Omental fat pad (tissue), 4 donors: ENCODE measurements at places on chromosomes 6 and 20. TPM values are rescaled to one million over a fixed set of nuclear protein-coding genes. Genes with fewer than 3 reads are reported as not detected.

APOM gene
- 2.4 TPM for total RNA-seq

GPX5 gene
- not detected for total RNA-seq

CLDN20 gene
- not detected for total RNA-seq

TTLL9 gene
- total RNA-seq, result 0.32 TPM

WFDC10B gene
- not detected for total RNA-seq

HTR1E gene
- total RNA-seq, result not detected

SRSF12 gene
- total RNA-seq, result 3.4 TPM

HDDC2 gene
- total RNA-seq, result 62.7 TPM

- no peak for DNase-seq
These were observed 479.4 kb upstream of the SLC35B3 start for GRCh38 chr6:8914700-8915099.

GRCh38 chr6:7156643-7157278, 49.0 kb downstream of the RREB1 start:
- no peak for DNase-seq

- DNase-seq, result no peak
These were observed 49.3 kb downstream of the RIN2 start for GRCh38 chr20:19807191-19807945.

- no peak for DNase-seq
These were observed 80.2 kb downstream of the LRFN2 start for GRCh38 chr6:40506954-40507353.

DNA sequence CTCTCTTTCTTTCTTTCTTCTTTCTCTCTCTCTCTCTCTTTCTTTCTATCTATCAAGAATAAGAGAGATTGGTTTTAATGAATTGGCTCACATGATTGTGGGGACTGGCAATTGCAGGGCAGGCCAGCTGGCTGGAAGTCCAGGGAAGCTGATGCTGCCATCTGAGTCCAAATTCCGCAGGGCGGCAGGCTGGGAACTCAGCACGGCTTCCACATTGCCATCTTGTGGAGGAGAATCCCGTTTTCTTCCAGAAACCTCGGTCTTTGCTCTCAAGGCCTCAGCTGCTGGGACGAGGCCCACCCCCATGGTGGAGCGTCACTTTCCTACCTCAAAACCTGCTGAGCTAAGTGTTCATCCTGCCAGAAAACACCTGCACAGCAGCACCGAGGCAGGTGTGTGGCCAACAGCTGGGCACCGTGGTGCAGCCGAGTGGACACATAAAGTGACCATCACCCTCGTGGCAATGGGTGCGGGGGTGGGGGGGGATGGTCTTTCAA, 58.8 kb upstream of the SLCO4A1 start:
- no peak for DNase-seq

- no peak for DNase-seq
These were observed 626 bp upstream of the CDK5RAP1 start for GRCh38 chr20:33401921-33402369.

- no peak for DNase-seq
These were observed 8.0 kb upstream of the ARG1 start for GRCh38 chr6:131565056-131565455.

GRCh38 chr6:151111670-151112069, 128.1 kb upstream of the AKAP12 start:
- DNase-seq, result no peak

- DNase-seq, result no peak
These were observed 143.8 kb downstream of the ERMARD start for GRCh38 chr6:169895000-169895759.

DNA sequence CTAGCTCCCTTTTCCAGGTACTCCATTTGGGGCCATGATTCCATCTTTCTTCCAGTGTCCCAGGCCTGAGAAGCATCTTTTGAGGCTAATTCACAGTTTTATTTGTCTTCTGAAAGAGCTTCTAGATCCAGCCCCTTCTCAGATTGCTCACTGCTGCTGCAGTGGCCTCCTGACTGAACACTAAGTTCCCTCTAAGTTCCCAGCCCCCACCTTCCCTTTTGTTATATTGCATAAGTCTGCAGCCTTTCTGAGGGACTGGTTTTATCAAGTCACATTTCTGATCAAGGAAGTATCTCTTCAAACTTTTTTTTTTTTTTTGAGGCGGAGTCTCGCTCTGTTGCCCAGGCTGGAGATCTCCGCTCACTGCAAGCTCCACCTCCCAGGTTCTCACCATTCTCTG, 10.7 kb downstream of the MAPRE1 start:
- DNase-seq, result no peak

DNA sequence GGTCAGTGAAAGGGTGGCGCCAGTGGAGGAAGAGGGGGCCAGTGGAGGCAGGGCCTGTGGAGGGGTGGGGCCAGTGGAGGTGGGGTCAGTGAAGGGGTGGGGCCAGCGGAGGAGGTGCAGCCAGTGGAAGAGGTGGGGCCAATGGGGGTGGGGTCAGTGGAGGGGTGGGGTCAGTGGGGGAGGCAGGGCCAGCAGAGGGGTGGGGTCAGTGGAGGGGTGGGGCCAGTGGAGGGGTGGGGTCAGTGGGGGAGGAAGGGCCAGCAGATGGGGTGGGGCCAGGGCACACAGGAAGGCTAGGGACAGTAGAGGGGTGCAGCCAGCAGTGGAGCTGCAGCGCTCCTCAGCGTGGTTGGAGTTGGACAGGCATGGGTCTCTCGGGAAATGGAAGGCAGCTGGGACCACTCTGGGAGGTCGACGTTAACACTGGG, 18.7 kb downstream of the ADRM1 start:
- DNase-seq, result no peak

DNA sequence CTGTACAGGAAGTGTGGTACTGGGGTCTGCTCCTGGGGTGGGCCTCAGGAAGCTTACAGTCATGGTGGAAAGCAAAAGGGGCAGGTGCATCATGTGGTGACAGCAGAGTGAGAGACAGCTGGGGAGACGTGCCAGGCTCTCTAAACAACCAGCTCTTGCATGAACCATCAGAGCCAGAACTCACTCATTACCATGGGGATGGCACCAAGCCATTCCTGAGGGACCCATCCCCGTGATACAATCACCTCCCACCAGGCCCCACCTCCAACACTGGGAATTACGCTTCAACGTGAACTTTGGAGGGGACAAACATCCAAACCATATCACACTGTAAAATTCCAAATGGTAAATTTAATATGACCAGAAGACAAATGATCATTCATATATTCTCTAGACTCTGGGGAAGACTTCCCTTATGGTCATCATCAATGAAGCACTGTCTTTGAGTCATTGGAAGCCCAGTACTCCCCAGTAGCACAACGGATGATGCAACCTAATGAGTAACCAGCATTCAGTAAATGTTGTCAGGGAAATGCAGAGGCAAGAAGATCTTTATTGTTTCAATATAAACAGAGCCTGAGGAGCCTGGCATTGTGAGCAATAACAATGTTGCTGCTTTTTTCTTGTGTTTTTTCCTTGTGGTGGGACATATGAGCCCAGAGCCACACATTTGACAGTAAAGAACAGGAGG, 48.2 kb upstream of the RALY start:
- no peak for DNase-seq

- no peak for DNase-seq
These were observed 101.2 kb downstream of the ERMARD start for GRCh38 chr6:169852504-169853195.

- no peak for DNase-seq
These were observed 17.6 kb upstream of the EYA4 start for GRCh38 chr6:133223452-133224029.

GRCh38 chr6:23305325-23305943, 736.1 kb downstream of the HDGFL1 start:
- no peak for DNase-seq

GRCh38 chr6:70599187-70599586, 32.5 kb downstream of the SDHAF4 start:
- no peak for DNase-seq

- DNase-seq, result no peak
These were observed 83.2 kb upstream of the FOXC1 start for GRCh38 chr6:1526398-1527072.

DNA sequence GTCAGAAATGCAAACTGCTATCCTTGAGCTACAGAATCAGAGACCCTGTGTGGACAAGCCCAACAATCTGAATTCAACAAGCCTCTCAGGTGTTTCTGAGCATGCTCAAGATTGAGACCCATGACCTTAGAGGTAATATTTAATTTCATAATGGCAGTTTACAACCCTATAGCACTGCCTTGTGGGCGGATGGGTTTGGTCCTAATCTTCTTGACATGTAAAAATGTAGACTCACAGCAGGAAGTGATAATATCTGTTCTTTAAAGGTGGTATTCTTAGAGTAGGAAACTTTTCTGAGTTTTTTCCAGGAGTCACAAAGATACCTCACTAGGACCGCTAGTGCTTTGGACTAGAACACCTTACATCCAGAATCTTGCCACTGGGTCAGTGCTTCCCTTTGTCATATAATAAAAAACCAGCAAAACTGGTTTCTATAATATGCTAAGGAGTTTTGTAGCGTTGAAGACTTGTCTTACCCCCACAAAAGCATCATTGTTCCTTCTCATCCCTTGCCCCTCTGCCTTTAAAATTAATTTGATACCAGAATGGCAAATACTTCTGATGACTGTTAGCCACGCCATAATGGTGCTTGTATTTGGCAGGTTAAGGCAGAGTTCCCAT, 52.6 kb downstream of the E2F3 start:
- DNase-seq, result no peak

DNA sequence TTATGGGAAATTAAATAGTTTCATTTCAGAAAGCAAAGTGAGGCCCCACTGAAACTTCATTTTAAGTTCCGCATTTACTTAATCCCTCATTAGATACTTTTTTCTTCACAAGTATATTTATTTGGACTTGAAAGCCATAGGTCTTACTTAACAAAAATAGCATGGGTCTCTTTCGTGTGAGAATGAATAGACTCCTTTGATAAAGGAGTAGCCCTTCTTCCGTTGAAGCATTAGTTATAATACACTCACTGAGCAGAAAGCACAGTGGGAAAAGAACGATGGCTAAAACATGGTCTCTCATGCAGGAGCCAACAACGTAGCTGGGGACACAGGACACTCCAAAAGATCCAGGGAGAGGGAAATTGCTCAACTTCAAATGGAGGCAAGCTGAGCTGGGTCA, 130.4 kb downstream of the SLC23A2 start:
- no peak for DNase-seq

- no peak for DNase-seq
These were observed 85.4 kb upstream of the GPR6 start for GRCh38 chr6:109892451-109893435.

- no peak for DNase-seq
These were observed 151.1 kb downstream of the TTLL2 start for GRCh38 chr6:167475947-167476346.

- DNase-seq, result no peak
These were observed 392 bp upstream of the SLC2A10 start for GRCh38 chr20:46709055-46709458.

DNA sequence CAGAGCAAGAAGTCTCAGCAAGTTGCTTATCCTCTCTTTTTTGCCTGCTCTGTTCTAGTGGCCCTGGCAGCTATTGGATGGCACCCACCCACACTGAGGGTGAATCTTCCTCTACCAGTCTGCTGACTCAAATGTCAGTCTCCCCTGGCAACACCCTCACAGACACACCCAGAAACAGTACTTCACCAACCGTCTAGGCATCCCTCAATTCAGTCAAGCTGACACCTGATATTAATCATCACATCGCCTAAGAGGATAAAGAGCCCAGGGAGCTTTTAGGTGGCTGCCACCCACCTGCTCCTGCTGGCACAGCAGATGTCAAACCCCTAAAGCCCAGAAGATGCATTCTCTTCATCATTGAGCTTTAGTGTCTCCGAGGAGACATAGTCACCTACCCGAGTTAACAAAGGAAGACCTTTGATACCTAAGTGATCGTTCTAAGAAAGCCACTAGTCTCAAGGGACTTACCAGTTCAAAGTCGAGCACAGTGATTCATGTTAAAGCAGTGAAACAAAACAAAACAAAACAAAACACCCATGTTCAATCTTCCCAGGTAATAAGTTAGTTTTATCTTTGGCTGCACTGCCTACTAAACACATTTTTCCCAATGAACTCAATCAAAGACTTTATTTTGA, 97.7 kb upstream of the KCNQ5 start:
- no peak for DNase-seq

DNA sequence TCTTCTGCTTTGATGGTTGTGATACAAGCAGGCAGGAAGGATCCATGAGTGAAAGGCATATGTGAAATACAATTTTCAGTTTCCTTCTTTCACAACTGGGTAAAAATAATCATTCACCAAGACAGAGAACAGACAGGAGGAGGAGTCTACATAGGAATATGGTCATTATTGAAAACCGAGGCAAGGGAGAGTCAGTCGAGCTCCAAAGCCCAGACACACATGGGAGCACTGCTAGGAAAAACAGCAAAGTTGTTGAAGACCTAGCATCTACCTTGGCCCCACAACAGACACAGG, 260.6 kb downstream of the ERMARD start:
- DNase-seq, result no peak

DNA sequence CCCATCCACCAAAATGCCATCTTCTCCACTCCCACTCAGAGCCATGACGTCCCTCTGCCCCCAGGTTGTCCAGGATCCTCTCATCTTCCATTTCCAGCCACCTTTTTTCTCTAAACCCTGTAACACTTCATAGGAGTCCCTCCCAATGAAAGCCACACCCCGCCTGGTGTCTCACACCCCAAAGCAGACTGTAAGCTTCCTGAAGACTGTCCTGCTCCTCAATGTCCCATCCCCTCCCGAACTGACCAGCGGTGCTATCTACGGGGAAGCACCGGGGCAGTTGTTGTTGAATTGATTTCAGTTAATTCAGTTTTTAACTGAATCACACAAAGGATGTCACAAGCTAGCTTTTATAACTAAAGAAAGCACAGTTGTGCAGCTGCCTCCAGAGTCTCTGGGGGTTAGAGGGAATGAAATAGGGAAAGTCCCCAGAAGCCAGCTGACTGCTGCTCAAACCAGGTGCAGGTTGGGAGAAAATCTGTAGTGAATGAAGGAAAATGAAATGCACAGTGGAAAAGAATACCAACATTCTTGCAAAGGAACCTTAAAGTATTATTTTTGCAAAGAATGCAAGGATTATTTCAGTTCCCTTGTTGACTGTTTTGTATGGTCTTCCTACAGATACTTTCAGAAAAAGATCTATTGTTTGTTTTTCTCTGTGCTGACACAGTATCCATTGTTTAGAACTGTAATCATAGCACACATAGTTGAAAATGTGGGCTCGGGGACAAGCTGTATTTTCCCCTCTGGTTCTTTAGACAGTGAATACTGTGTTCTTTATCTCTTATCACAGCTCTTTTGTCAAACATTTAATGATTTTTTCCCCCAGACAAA, 222.6 kb upstream of the QKI start:
- no peak for DNase-seq

- no peak for DNase-seq
These were observed 65.5 kb downstream of the TSHZ2 start for GRCh38 chr20:53037621-53038020.

GRCh38 chr6:148422085-148422484, 79.4 kb downstream of the SASH1 start:
- no peak for DNase-seq

- no peak for DNase-seq
These were observed 259.1 kb upstream of the FERMT1 start for GRCh38 chr20:6381887-6382286.
